SW 1271 (cell line): ENCODE measurements at places on chromosomes 11 and 22.

DNA sequence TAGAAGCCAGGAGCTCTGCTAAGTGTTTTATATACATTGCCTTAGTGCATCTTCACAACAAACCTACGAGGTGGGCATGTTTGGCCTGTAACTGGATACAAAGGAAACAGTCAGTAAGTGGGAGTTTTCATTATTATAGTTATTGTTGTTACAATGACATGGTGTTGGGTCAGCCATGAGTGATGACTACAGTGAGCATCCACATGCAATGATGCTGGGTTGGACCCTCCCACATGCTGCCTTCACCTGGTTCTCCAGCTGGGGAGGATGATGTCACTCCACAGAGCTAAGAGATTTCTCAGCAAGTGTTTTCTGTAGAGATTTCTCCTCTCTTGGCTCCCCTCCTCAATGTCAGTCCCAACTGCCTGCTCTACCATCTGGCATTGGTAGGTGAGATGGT is 59.3 kb downstream of the EHF start:
- DNase-seq = no peak

DNA sequence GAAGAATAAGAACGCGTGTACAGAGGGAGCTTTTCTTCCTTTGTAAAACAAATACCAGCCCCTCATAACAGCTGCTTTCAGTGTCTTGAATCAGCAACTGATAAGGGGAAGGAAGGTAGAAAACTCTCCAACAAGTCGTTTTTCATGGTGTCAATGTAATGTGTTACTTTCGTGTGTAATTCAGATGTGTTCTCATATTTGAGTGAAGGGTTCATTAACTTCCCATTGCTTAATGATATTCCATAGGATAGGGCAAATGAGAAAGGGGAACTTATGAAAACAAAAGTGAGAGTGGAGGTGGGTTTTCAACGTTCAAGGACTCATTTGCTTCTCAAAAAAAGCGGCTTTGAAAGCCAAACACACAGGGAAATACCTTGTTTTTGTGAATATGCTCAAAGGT is 452.1 kb downstream of the NTM start:
- no peak for DNase-seq

DNA sequence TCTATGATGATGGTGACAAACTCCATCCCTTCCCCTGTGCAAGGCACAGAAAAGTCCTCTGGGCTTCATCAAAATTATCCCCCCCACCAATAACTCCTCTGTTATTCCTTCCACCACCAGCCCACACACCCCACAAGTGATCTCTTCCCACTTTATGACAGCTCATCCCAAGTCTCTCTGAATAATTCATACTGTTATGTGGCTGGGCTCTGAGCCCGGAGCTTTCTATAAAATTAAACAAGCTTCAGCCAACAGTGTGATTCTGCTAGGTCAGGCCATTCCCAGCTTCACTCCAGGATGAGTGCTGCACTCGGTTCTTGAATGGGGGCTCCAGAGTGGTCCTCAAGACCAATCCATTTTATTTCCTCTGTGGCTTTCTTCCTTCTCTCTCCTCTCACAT is 83.0 kb downstream of the INSC start:
- DNase-seq = no peak

GRCh38 chr11:11297578-11297977 is 55.5 kb downstream of the CSNK2A3 start:
- no peak for DNase-seq

- DNase-seq = no peak
Measured at GRCh38 chr11:70496591-70497535, 98.5 kb downstream of the CTTN start.

- DNase-seq = no peak
Measured at GRCh38 chr22:38137876-38138687, 27.6 kb upstream of the BAIAP2L2 start.

GRCh38 chr11:130891326-130891725 is 25.0 kb downstream of the SNX19 start:
- DNase-seq = no peak
